Gastroesophageal sphincter (tissue), 4 donors: ENCODE measurements at places on chromosomes 13 and 19. TPM values are rescaled to one million over a fixed set of nuclear protein-coding genes. Genes with fewer than 3 reads are reported as not detected.

The EFNA2 gene
- total RNA-seq: not detected

The TMEM145 gene
- total RNA-seq: 0.27 TPM

GRCh38 chr19:30029721-30030510, 87.9 kb downstream of the URI1 start:
- no peak for ATAC-seq

DNA sequence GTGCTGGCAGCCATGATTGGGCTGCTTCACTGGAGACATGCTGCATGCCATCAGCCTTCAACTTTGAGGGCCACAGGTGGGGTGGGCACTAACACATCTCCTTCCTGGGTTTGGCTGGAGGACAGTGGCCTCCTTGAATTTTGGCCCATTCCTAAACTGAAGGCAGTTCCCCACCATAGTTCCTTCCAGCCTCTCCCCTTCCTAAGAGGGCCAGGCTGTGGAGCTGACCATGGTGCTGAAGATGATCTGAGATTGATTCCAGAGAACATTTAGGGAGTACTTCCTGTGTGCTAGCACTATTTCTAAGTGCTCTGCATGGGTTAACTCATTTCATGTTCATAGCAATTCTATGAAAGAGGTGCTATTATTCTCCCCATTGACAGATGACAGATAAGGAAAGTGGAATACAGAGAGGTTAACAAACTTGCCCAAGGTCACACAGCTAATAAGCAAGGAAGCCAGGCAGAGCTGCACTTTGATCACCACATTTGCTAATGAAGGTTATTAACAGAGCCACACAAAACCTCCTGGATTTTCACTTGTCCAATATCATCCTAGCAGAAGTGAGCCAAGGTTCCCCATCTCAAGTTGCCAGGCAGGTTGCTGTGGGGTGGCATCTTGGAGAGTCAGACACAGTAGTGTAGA, 175.3 kb downstream of the ZIC5 start:
- ATAC-seq: no peak

- ATAC-seq: no peak
Observed at GRCh38 chr19:51367255-51367564, 1.0 kb upstream of the ETFB start.

DNA sequence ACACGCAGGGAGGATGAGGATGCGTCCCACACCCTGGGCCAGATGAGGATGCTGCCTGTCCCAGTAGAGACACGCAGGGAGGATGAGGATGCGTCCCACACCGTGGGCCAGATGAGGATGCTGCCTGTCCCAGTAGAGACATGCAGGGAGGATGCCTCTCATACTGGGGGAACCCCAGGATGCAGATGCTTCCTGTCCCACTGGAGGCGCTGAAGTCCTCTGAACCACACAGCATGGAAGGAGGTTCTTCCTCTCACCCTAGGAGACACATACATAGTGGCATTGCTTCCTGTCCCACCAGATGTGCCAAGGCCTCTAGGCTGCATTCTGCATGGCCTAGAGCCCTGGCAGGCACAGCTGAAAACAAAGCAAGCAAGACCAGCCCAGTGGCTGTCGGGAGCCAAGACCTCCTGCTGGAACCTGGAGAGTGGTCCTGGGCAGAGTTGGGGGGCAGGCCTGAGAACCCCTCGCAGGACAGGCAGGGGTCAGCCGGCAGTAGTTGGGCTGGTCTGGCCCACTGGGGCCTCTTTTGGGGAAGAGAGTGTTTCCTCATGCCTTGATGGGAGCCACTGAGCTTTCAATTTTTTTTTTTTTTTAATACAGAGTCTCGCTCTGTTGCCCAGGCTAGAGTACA, 4.3 kb downstream of the HPN start:
- ATAC-seq: peak; percentile 24

GRCh38 chr13:24648983-24649687, 31.1 kb upstream of the ATP12A start:
- no peak for ATAC-seq
